Hematopoietic multipotent progenitor cell treated with erythropoietin and hydrocortisone succinate and interleukin-3 and kit ligand, for 4 days (in vitro differentiated cells): ENCODE measurements at places on chromosomes 6 and 20.
A peak's percentile ranks its signal among the peaks of the same experiment; 100 is the strongest.

DNA sequence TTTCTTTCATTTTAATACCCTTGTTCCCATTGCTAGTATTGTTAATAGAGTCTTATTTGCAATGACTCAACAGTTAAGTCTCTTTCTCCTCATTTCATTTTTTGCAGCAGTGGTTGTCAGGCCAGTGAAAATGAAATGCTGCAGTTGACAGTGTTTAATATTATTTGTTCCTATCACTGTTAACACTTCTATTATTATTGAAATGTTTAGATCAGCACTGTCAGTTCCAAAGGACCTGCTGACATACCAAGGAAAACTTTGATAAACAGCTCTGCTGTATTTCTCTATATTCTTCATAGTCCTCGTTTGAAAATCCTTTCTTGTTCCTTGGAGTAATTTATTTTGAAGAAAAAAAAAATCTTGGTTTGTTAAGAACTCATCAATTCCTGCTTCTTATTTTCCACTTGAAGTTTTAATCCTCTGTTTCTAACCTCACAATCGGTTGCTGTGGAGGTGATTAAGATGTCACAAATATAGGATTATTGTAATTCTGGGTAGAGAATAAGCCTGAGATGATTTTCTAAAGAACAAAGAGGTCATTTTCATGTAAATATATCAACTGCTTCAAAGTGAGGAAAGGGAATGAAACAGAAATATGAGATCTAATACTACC, 1065.9 kb upstream of the CITED2 start:
- DNase-seq = no peak

- DNase-seq = peak; percentile 72
Observed at GRCh38 chr20:48523191-48523995, 304.4 kb downstream of the PREX1 start.

DNA sequence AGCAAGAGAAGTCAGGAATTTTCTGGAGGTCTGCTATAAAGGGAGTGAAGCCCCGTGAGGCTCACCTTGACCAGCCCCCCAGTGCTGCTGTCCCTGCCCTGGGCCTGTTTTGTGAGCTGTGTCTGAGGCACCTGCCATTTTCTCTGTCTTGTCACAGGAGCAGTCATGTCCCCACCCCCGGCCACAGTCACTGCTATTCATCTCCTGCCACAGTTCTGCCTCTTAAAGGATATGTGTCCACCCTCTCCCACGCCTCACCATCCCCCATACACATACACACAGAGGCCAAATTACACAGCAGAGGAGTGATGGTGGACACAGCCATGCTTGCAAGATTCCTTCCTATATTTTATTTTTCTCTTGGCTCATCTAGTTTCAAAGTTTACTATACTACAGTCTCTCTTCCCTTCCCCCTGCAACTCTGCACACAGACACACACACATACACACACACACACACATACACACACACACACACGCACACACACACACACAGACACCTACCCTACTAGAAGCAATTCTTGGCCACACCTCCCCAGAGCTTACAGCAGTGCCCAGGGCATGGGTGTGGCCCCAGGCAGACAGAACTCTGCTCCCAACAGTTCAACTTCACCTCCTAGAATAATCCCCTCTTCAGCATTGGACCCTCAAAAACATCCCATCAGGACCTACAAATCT, 68.7 kb upstream of the TAB2 start:
- peak; percentile 63 for DNase-seq

GRCh38 chr20:47334022-47334551, 22.4 kb downstream of the ZMYND8 start:
- DNase-seq = peak; percentile 37

DNA sequence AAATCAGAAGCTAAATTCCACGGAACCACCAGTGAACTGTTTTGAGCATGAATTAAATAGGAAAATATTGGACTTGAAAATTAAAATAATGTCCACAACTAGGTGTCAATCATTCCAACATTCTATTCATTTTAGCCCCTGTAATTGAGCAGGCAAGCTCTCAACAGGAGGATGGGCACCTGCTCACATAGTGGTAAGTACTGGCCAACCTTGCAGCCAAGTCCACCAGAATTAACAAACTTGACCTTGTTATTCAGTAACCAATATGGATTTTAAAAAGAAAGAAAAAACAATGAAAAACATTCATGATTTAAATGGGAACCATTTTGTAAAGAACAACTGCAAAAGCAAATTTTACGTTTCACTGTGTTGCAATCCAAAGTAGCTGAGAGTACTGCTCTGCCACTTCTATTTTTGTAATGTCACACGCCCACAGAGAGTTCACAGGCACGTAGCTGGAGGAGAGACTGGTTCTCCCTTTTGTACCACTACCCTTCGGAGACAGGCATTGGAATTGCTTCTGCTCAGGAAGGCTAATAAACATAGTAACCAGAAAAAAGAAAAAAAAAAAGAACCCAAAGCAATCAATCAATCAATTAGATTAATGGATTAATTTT, 75.2 kb upstream of the F13A1 start:
- peak; percentile 55 for DNase-seq

- no peak for DNase-seq
Observed at GRCh38 chr6:138862456-138862855, 66.6 kb downstream of the ECT2L start.

DNA sequence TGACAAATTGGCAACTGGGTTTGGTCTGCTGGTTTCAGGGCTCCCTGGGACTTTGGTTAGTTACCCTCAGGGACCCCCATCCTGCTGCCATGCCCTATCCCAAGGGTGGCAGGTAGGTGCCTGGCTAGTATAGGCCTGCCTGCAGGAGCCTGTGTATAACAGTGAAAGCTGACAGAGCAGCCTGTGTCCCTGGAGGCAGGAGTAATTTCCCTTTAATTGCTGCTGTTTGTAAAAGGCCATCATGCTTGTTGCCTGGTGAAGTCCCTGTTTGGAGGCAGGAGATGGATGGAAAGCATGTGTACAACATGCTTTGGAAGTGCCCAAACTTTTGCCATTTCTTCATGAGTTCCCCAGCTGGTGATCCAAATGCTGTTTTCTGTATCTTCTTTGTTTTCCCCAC, 30.1 kb downstream of the CMTR1 start:
- no peak for DNase-seq

DNA sequence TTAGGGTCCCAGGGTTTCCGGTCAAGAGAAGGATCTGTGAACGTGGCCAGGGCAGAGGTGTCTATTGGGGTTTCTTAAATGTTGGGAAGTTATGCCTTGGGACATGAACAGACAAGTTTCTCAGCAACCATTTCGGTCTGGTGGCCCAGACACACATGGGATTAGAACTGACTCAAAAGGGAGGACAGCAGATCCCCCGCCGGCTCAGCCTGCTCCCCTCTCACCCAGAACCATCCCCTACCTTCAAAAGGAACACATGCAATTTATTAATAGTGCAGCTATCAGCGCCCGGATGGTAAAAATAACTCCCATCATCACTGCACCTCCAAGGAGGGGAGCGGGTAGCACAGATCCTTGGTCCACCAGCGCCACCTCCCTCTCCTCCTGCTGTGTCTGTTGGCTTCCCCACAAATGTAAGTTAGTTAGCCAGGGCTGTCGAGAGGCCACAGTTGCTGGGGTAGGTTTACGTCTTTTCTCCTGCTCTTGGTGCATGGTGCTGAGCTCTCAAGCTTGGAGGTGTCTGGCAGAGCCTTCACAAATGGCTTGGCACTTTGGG, 77.1 kb downstream of the TRAM2 start:
- no peak for DNase-seq

DNA sequence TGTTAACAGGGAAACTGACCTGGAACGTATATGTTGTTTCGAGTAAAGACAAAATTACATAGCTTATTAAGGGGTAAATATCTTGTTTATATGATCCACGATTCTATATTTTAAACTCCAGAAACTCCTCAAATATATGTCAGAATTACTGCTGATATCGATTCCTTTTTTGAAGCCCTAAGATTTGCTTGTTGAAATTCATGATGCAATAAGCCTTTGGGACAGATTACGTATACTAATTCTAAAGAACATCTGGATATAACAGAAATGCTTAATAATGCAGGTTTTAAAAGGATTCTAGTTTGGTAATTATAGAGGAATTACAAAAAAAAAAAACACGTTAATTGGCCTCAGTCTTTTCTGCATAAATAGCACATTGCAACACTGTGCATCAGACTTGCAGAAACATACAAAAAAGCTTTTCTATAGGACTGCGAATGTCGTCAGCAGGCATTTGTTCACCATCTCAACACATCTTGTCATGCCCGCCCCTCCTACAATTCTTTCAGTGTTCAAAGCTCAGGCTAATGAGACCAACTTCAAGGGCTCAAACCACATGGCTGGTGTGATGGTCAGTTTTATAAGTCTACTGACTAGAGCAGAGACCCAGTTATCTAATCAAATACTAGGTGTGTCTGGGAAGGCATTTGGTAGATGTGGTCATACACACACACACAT, 74.9 kb downstream of the AGPAT4 start:
- DNase-seq = no peak

DNA sequence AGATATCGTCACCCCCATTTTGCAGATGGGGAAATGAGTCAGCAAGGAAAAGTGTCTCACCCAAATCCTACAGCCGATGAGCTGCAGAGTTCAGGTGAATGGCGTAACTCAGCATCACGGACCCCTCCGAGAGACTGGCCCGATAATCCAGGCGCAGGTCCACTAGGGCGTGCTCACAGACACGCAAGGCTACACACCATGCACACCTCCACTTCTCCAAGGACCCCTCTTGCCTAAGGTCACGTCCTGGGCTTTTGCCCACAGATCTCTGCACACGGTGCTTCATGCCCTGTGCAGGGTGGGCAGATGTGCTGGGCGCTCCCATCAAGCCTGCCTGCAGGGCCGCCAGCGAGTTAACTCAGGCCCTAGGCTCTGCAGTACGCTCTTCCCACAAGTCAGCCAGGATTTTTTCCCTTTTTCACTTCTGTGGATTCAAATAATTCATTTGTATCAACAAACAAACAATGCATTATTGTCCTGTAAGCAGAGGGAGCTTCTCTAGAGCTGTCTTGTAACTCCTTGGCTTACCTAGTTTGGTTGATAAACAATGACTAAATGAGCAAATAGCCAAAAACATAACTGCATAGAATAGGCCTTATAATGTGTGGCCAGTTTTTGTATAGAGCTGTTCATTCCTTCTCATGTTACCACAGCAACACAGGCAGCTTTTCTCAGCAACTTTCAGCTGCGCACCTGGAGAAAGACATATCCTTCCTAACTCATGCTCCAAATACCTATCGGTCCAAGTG, 139.1 kb downstream of the AGPAT4 start:
- no peak for DNase-seq

DNA sequence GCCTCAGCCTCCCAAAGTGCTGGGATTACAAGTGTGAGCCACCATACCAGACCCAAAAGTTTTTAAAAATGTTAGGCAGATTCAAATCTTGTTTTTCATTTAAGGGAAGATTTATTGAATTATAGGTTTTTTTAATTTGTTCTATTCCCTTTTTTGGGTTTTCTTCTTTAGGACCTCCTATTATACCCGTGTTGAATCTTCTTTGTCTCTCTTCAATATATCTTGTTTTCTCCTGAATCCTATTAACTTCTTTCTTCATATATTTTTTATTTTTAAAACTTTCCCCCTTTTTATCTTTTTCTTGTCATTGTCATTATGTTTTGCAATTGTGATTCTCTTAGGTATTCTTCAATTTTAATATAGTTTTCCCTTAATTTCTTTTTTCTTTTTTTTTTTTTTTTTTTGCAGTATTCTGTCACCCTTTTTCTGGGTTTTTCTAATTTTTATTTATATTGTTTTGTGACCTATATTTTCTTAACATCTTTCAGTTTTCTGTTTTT, 45.9 kb upstream of the NOP56 start:
- DNase-seq = no peak

GRCh38 chr6:111812060-111813038, 60.9 kb downstream of the FYN start:
- DNase-seq = no peak

- no peak for DNase-seq
Observed at GRCh38 chr20:51350941-51351631, 191.4 kb downstream of the NFATC2 start.

DNA sequence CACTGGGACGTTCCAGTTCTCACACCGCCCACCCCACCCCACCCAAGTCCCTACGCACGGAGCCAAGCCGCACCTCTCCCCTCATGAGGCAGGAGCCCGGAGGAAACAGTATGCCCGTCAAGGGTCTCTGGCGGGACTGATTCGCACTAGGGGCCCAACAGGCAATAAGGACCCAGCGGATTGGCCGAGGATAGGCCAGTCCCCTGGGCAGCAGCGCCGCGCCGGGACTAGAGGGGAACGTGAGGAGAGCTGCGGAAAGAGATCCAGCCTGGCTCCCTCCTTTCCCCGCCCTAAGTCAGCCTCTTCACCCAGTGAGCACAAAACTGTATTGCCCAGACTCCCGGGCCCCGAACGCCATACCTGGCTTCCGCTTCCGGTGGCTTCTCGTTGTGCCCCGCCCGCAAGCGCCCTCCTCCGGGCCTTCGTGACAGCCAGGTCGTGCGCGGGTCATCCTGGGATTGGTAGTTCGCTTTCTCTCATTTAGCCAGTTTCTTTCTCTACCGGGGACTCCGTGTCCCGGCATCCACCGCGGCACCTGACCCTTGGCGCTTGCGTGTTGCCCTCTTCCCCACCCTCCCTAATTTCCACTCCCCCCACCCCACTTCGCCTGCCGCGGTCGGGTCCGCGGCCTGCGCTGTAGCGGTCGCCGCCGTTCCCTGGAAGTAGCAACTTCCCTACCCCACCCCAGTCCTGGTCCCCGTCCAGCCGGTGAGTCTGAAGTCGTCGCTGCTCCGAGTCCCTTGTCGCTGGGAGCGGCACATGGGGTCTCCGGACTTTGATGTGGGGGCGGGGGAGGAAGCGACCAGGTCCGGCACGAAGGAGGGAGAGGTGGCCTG, at the start of gene CSNK2B:
CSNK2B (plus strand) TSS at position 580 of the 836 bp plus-strand sequence. CDS start 752 bp downstream, outside the sequence.
- peak; percentile 100 for DNase-seq

DNA sequence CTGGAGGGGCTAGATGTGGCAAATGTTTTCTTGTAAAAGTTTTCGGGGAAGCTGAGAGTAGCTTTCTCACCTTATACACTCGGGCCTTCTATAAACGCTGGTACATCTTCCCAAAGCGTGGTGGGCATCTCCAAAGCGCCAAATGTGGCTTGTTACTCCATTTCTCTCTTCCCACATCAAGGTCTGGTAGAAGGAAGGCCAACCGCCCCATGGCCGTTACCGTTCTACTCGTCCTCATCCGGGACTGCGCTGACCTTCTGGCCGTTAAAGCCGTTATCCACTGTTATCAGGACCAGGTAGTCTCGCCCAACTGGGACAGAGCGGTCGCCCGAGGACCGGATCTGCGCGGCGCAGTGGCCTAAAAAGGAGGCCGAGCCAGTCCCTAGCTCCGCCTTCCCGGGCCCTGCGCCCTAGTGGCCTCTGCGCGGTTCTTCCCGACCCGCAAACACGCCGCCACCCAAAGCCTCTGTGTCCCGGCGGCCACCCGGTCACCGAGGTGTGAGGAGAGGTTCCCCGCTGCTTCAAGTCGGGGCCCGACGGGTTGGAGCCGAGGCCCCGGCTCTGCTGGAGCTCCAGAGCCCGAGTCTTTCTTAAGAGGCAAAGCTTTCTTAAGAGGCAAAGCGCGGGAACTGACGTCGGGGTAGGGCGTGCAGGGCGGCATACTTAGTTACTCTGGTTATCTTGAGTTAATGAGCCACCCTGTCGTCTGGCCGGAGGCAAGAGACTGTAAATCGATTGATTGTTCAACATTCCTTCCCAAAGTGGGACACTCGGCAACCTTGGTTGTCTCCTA, 90.5 kb downstream of the GPX5 start:
- DNase-seq = no peak
